Activated T-helper 1 cell treated with anti-CD3 and anti-CD28 coated beads, Interleukin-12 subunit alpha, Interleukin-12 subunit beta, Interleukin-2, Interleukin-4 antibody, amounts not matched to agents 30 ng/mL and 10 ng/mL and 1 ng/mL, durations not matched to agents 14 hours and 24 hours and 36 hours (primary cell): ENCODE measurements at places on chromosomes 3 and 15.

- no peak for DNase-seq
These were observed 3.0 kb downstream of the MAPK6 start for GRCh38 chr15:52021892-52022540.

GRCh38 chr15:57273402-57273801 lies 102.9 kb upstream of the CGNL1 start:
- DNase-seq, result no peak

DNA sequence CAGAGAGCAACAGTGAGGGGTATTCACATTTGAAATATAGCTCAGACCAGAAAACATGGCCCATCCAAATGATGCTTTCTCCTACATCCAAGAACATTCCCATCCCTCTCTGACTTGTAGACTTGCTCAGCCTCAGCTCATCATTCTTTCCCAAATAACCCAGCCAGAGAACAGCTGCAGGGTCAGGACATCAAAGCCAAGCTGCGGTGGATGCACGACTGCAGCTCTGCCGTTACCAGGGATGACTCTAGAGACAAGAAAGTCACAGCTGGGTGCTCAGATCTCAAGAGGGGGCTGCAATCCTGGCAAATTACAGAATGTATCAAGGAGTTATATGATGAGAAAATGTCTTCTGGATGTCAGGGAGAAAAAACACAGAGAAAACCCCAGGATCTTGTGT lies 944.3 kb downstream of the NTRK3 start:
- DNase-seq, result no peak

DNA sequence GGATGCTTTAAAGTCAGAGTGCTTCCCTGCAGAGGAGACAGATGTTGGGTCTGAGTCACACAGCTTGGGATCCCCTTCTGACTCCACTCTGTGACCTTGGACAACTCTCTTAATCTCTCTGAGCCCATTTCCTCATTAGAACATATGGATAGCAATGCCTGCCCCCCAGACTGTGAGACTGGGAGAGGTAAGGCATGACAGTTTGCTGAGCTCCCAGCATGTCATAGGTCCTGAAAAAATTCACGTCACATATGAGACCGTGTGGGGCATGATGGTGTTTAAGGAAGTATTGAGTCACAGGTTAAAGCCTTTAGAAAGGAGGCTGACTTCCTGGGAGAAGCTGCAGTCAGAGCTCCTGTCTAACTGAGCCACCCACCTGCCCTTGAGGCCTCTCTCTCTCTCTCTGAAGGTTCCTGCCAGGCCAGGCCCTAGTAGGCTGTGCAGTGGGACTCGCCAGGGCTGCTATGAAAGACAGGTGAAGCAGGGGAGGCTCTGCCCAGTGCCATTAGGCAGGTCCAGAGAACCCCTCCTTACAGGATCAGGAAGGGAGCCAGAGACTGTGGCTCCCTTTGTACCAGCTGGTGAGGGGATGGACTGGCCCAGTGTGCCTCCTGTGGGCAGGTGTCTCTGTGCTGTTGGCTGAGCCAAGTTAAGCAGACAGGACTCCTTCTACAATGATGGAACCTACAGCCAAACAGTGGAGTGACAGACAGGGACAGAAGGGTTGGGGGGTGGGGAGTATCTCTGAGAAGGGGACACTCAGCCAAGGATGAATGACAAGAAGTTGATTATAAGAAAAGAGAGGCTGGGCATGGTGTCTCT lies 19.5 kb upstream of the DOCK3 start:
- DNase-seq, result no peak

DNA sequence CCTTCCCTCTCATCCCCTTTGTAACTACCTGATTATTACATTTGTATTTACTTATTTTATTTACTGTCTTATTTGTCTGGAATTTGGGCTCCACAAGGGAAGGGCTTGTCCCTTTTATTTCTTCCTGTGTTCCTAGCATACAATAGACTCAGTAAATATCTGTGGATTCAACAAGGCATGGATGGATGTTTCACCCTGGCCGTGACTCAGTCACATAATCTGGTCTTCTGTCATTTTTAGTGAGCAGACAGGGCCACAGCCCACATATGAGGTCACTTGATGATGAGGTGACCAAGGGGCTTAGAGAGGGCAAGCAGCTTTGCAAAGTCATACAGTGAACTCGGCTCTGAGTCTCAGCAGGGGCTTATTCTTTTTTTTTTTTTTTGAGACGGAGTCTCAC lies 7.8 kb upstream of the DAG1 start:
- DNase-seq, result no peak

DNA sequence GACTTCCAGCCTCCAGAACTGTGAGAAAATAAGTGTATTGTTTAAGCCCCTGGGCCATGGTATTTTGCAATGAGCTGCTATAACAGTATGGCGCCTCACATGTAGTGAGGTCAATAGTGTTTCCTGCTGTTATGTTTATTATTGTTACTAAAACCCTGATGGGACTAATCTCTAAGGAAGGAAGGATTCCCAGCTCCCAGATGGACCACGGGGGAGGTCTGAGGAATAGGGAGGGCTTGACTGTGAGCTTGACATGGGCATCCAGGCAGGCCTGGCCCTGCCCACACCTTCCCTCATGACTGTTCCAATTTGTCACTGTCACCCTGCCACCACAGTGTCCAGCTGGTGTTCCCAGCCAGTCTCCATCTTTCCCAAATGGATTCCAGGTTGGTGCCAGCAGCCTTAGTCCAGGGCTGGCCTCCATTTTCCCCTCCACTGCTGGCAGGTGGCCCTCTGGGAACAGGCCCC lies 14.5 kb upstream of the SLC41A3 start:
- no peak for DNase-seq

- DNase-seq, result no peak
These were observed 63.4 kb upstream of the GATA2 start for GRCh38 chr3:128556384-128556783.

DNA sequence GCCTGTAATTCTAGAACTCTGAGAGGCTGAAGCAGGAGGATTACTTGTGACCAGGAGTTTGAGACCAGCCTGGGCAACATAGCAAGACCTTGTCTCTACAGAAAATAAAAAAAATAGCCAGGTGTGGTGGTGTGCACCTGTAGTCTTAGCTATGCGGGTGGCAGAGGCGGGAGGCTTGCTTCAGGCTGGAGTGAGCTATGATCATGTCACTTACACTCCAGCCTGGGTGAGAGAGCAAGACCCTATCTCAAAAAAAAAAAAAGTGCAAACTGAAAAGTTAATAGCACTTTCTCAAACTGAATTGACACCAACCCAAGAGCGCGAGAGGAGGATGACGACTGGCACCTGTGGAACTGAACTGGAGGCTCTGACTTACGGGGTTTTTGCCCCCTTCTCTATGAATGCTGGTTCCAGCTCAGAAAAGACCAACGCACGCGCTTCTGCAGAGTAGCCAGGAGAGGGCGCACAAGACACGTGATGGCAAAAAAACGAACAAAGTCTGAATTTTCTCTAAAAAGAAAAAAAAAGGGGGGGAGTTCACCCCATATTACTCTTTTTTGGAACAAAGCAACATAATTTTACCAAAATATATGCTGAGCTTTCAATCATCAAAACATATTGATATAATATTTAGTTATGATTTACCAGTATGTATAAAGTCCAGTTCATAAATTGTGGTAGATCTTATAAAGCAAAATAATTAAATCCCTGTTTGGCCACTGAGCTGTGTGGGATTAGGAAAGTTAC lies 23.7 kb downstream of the CFAP92 start:
- DNase-seq, result peak; percentile 52

- no peak for DNase-seq
These were observed 185.2 kb downstream of the KLHL25 start for GRCh38 chr15:85609492-85609891.

DNA sequence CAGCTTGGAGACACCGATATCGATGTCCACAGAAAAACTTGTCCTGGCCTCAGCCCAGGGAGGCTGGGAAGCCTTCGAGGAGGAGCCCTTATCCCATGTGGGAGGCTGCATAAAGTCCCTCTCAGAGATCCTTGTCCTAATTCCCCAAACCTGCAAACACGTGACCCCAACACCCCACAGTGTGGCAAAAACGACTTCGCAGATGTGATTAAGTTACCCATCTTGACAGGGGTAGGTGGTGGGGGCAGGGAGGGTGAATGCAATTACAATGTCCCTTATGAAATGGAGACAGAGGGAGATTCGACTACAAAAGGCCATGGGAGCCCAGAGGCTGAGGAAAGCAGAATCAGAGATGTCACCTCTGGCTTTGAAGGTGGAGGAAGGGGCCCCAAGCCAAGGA lies 2.3 kb upstream of the TLR9 start:
- DNase-seq, result no peak

- DNase-seq, result no peak
These were observed 227.6 kb downstream of the MBNL1 start for GRCh38 chr3:152496286-152496685.

- no peak for DNase-seq
These were observed 230.0 kb upstream of the LYSMD4 start for GRCh38 chr15:99963096-99963825.

DNA sequence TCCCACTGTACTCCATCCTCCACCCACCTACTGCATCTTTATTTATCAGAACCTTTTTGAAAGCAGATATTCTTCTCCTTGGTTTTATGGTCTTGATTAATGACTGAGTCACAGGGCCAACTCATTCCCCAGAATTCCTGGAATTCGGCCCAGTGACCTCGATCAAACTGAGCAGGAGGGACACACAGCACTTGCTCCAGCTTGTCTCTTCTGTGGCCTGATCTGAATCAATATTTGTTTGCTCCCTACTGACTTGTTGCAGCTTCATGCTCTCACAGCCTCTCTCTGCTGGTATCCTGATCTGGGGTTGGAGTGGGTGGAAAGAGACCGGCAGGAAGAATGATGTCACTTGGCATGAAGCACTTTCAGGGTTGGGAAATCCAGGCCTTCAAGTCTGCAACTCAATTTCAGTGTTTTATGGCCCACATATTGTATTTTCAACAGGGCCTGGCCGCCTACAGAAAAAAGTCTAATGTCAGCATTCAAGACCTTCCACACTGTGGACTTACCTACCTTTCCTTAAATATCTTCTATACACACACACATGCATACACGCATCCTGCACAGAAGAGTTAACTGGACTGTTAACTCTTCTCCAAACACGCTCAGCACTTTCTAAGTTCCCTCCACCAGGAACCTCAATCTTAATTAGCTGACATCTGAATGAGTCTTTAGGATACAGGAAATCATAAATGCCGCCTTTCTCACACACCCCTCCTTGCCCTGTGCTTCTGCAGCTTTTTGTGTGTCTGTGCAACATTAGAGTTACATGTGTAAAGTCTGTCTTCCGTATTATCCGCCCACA lies 4.6 kb downstream of the ANXA2 start:
- no peak for DNase-seq

DNA sequence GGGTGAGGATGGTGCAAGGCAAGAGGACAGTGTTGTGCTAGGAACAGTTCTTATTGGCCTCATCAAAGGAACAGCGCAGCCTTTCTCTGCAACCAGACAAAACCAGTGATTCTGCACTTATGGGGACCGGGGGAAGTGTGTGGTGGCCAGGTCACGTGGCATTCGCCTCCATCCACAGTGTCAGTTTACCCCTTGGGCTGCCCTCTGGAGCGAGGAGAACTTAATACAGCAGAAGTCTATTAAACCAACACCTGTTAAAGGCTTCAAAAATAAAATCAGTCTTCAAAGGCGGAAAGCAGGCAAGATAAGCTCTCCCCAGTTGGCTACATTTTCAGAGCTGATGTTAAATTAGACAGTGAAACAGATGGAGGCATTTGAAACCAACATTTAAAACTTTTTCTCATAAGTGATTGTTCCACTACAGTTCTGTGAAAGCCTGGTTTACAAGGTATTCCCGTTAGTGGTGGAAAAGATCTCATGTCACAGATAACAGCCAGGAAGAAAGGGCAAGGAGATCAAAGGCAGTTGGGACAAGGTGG lies 75.2 kb downstream of the LRIG1 start:
- DNase-seq, result no peak

- DNase-seq, result no peak
These were observed 60.0 kb downstream of the PIK3CB start for GRCh38 chr3:138774529-138775253.

- no peak for DNase-seq
These were observed 44.4 kb downstream of the STARD9 start for GRCh38 chr15:42619656-42620371.

DNA sequence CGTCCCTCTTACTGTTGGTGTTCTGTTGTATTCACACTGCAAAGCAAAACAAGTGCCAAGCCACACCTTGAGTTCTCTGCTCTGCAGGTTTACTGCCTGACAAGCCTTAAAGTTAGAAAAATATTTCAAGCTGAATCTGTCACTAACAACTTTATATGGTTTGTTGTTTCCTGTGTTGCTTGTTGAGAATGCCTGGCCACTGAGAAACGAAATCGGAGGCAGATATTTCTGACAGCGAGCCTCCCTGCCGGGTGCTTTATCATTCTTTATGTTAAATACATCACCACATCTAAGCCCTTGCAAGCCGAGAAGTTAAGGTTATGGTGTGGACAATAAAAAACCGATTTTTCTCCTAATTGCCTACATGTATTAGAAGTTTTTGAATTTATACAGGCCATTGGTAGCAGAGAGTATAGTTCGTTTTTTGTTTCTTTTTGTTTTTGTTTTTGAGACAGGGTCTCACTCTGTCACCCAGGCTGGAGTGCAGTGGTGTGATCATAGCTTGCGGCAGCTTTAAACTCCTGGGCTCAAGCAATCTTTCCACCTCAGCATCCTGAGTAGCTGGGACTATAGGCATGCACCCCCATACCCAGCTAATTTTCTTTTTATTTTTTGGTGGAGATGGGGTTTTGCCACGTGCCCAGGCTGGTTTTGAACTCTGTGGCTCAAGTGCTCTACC lies 188.4 kb upstream of the ICE2 start:
- DNase-seq, result no peak

GRCh38 chr3:4584456-4585249 lies 91.5 kb downstream of the ITPR1 start:
- no peak for DNase-seq

DNA sequence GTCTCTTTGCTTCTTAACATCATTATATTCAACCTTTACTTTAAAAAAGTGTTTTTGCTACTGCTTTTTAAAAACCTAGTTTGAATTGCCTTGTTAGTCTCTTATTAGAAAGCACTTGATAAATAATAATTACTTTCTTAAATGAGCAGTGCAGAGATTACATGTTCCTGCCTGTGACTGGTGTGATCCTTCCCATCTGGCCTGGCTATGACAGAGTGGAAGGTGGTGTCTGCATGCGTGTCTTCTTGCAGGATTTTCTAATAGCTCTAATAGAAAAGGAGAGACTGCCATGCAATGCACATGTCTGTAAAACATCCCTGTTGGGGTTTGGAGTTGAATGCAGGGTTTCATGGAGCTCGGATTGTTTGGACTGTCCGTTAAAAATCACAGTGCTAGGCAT lies 425.8 kb upstream of the TPM1 start:
- DNase-seq, result no peak

GRCh38 chr3:112572701-112573100 lies 10.9 kb downstream of the SLC35A5 start:
- no peak for DNase-seq

GRCh38 chr3:154247806-154248415 lies 76.4 kb downstream of the DHX36 start:
- no peak for DNase-seq

GRCh38 chr15:91307601-91308000 lies 207.5 kb downstream of the SV2B start:
- DNase-seq, result no peak

GRCh38 chr3:45807133-45807532 lies 10.8 kb upstream of the SLC6A20 start:
- no peak for DNase-seq

GRCh38 chr3:25056036-25056755 lies 371.9 kb upstream of the RARB start:
- DNase-seq, result no peak
